ENCODE measurements at places on chromosomes 11 and 22.

DNA sequence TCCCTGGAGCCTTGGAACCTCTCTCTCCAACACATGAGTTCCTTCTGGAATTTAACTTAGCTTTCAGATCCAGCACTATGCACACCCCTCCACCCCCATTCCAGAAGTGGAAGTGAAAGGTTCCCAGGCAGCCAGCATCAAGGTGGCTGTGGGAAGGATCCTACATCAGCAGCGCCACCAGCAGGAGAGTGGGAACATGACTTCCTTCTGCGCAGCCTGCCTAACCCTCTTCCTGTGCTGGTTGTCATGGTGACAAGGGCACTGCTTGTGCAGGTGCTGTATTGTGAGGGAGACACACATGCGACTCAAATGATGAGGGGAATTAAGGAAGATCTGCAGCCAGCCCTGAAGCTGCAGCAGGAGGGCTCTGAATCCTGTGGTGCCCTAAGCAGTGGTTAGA lies 904.5 kb upstream of the API5 start:
- peak; percentile 52 for DNase-seq

DNA sequence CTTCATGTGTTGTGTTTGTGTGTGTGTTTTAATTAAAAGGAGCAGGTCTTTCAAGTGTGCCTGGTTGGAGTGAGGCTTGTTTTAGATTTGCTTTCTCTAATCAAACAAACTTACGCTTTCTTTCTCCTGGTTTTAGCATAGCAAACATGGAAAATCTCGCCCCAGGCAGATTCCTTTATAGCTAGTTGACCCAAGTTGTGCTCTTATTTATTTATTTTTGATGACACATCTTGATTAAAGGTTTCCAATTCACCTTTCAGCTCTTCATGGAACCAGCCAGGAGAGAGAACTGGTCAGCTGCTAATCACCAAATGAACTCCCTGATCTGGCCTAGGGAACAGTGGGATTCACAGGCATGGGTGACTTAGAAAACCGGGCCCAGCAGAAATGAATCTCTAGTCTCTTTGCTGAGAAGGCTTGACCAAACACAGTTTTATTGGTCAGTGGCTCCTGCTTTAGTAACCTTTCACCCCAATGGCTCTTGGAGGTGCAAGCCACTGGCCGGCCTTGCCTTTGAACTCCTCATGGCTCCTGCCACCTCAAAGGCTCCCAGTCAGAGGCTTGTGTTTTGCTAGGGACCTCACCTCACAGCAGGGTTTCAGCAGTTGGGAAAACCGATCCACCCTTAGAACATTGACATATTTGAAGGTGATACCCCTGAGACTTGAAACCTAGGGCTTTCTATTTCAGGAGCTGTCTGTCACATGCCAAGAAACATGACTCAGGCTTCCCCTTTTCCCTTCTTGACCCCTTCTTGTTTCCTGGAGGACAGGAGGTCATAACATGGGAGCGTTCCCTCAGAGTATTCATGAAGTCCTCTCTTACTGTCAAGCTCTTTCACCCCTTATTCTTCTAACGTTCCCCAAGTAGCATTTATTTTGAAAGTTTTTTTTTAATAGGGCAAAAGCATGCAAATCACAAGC lies 48.8 kb downstream of the EXT2 start:
- DNase-seq: no peak

DNA sequence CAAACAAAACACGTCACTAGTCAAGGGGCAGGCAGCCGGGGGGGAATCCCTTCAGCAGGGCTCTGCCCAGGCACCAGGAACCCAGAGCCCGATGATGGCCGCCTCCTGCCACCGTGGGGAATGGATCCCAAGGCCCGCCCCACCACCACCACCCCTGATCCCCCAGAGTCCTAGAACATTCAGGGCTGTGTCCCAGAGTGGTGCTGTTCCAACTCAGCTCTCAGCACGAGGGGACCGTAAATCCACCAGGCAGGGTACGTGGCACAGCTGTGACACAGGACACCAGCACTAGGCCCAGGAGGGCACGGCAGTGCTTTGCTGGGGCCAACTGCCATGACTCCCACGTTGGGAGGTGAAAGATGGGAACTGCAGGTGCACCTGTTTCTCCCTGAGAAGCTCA lies 29.6 kb downstream of the ANO1 start:
- no peak for DNase-seq

GRCh38 chr22:37675930-37676735 lies 697 bp downstream of the LGALS1 start:
- DNase-seq: no peak

DNA sequence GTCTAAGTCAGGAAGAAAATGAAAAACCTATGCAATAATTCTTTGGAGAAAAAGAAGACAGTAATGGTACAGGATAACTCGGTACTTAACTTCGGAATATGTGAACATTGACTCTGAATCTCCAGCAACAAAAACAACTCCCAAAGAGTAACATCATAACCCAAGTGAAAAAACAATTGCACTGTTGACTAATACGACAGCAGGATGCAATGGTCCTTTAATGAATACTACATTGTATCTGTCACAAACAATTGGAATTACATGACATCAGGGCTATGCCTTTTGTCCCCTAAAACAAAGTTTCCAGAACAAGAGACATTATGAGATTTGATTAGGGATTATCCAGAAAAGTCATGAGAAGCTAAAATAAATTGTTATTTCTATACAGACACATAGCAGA lies 1065.9 kb downstream of the LRRC4C start:
- DNase-seq: no peak

All from renal pelvis (tissue), 12 donors.